Natural killer cell treated with Interleukin-12 subunit alpha and Interleukin-12 subunit beta and Interleukin-15 and Interleukin-18, amount 100 ng/mL, for 72 hours (primary cell): ENCODE measurements at places on chromosomes 1 and 21. TPM values are rescaled to one million over a fixed set of nuclear protein-coding genes. Genes with fewer than 3 reads are reported as not detected.

GRCh38 chr21:34704119-34704518 is 35.3 kb downstream of the CLIC6 start:
- peak; percentile 28 for DNase-seq

DNA sequence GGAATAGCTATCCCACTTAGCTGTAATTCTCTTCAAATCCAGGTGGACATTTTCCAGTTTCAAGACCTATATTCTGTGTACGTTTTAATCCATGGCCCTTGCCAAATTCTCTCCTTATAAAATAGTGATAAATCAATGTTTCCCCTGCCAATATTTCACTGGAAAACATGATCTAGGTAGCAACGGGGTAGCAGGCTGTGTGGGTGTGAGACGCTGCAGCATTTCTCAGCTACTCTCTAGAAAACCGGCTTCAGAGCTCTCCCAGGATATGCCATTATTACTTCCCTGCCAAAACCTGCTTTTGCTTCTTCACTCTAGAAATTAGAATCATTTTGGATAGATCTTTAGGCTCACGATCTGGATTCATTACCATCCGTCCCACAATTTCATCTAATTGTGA is 82.1 kb upstream of the SIPA1L2 start:
- no peak for DNase-seq

GRCh38 chr21:15034126-15034853 is 30.5 kb downstream of the NRIP1 start:
- DNase-seq, result no peak

GRCh38 chr1:91769742-91770141 is 116.2 kb downstream of the TGFBR3 start:
- DNase-seq, result no peak

PGLYRP4 gene
- total RNA-seq, result not detected

- DNase-seq, result no peak
These were observed 15.3 kb upstream of the TNFSF4 start for GRCh38 chr1:173222149-173223030.

SMG5 gene
- 89.3 TPM for total RNA-seq

GRCh38 chr1:225652729-225653462 is at the start of gene ENAH:
Gene ENAH (minus strand): TSS chr1:225653123. CDS start chr1:225652690, 433 bp downstream.
- DNase-seq, result no peak

- DNase-seq, result no peak
These were observed 148.8 kb downstream of the SIPA1L2 start for GRCh38 chr1:232481091-232481490.

- DNase-seq, result no peak
These were observed 83.9 kb upstream of the IPO9 start for GRCh38 chr1:201745023-201745422.

DNA sequence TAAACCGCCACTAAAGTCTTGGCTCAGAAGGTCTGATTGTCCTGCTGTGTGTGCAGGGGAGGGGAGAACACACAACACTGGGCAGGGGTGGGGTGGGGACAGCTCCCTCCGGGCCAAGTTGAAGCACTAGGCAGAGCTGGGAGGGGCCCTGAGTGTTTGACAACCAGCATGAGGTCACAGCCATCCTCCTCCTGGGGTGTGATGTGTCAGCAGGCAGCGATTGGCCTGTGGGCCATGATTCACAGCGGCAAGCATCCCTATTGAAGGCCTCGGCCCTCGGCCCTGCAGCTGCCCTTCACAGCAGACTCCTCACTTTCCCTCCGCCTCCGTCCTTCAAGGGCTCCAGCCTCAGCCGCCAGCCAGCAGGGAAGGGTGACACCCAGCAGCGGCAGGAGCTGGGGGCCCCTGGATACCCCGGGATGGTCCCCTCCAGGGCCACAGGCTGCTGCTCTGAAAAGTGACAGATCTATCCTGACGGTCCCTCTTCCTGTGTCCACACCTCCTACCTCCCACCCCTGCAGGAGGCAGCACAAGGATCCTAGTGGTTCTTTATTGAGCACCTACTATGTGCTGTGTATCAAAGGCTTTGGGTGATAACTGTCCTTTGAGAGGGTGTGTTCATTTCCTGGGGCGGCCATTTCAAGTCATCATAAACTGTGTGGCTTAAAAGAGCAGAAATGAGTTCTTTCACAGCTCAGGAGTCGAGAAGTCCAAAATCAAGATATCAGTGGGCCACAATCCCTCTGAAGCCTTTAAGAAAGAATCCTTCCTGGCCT is 66.0 kb upstream of the SLC25A33 start:
- no peak for DNase-seq

- no peak for DNase-seq
These were observed 286.3 kb upstream of the C1orf105 start for GRCh38 chr1:172134087-172134731.

DNA sequence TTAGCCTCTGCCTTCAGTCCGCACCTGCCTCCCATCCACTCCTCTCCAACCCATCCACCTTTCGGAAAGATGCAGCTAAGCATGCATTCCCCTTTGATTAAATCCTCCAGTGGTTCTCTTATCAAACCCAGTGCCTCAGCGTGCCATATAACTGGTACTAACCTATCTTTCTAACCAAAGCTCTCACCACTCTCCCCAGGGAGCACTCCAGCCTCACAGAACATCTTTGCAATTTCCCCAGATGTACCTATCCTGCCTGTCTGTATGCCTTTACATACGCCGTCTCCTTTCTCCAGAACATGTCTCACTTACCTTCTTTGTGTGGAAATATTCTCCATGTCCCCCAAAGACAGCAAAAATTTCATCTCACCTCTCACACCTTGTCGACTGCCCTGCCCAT is 80.0 kb downstream of the SLC25A24 start:
- no peak for DNase-seq

A3GALT2 gene
- total RNA-seq, result not detected

DNA sequence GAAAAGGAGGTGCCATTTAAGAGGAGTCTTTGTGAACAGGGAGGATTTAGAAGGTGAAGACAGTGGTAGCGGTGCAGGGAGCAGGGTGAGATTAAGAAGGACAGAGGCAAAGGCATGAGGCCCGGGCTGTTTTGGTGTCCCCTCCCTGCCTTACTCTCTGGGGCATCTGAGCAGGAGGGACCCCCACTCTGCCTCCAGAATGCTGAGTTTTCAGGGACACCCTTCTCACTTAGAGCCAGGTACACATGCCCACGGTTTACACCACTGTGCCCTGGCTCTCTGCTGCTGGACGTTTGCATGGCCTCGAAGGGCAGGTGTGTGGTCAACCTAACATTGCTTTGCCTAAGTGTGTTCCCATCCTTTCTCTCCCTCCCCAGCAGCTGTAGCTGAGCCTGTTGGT is 20.5 kb upstream of the PARP1 start:
- no peak for DNase-seq

SPATA45 gene
- total RNA-seq, result 0.86 TPM

INTS7 gene
- total RNA-seq, result 32.9 TPM

MSH4 gene
- 0.19 TPM for total RNA-seq

- DNase-seq, result no peak
These were observed 10.2 kb downstream of the WNT4 start for GRCh38 chr1:22132517-22133235.

DNA sequence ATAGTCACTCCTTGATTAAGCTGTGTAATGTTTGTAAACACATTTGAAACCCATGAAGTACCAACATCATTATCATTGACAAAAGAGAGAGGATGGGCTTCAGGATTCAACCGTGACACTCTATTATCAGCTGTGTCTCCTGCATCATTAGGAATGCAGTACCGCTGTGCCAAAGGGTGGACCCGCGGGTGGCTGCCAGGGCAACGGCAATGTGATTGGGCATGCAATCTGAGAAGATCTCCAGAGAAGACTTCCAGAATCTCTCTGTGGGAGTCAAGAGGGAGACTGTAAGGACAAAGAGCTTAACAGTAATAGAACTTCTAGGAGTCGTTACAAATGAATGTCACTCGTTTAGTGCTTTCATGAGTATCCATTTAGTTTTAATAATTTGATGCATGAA is 97.9 kb downstream of the USH2A start:
- no peak for DNase-seq

GRCh38 chr1:222019029-222019428 is 277.1 kb upstream of the DUSP10 start:
- no peak for DNase-seq

SH3BP5L gene
- 18.3 TPM for total RNA-seq

DNA sequence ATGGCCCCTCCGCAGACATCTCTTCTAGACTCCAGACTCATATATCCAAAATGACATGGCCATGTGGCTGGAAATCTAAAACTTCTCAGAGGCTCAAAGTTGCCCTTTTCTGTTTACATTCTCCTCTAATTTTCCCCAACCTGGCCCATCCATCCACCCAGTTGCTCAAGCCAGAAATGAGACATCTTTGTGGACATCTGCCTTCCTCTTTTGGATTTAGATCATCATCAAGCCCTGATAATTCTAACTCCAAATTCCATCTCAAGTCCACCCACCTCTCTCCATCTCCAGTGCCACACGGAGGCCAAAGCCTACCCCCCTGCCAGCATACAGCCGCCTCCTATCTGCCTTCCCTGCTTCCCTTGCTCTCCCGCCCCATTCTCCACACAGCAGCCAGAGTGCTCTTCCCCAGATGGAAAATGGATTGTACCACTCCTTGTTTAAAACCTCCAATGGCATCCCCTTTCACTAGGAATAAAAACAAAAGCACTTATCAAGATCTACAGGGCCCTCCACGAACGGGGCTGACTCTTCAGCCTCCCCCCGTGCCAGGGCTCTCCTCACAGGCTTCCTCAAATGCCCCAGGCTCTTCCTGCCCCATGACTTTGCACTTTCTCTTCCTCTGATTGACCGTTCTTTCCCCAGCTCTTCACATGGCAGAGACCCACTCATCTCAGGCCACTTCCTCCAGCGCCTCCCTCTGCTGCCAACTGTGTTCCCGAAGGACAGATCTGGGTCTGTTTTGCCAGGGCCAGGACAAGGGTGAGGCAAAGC is 40.1 kb downstream of the SYT6 start:
- DNase-seq, result peak; percentile 34

DNA sequence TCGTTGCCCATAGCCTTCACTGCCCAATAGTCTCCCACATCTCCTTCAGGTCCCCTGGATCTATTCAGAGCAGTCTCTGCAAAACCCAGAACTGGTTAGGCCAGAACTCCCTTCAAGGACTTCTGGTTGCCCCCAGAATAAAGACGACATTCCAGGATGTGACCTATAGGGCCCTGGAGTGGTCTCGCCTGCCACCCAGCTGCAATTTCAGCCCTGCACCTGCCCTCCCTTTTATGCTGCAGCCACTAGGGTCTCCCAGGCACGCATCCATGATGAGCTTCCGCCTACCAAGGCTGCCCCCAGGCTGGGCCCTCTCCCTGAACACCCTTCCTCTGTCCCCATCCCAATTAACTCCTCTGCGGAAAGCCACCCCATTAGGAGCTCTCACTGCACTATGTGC is 7.2 kb upstream of the TSPEAR start:
- DNase-seq, result peak; percentile 32

GRCh38 chr1:231983588-231984193 is 357.1 kb downstream of the DISC1 start:
- DNase-seq, result no peak

PADI1 gene
- not detected for total RNA-seq

LRRC53 gene
- not detected for total RNA-seq

RGS13 gene
- total RNA-seq, result 1.1 TPM

DNA sequence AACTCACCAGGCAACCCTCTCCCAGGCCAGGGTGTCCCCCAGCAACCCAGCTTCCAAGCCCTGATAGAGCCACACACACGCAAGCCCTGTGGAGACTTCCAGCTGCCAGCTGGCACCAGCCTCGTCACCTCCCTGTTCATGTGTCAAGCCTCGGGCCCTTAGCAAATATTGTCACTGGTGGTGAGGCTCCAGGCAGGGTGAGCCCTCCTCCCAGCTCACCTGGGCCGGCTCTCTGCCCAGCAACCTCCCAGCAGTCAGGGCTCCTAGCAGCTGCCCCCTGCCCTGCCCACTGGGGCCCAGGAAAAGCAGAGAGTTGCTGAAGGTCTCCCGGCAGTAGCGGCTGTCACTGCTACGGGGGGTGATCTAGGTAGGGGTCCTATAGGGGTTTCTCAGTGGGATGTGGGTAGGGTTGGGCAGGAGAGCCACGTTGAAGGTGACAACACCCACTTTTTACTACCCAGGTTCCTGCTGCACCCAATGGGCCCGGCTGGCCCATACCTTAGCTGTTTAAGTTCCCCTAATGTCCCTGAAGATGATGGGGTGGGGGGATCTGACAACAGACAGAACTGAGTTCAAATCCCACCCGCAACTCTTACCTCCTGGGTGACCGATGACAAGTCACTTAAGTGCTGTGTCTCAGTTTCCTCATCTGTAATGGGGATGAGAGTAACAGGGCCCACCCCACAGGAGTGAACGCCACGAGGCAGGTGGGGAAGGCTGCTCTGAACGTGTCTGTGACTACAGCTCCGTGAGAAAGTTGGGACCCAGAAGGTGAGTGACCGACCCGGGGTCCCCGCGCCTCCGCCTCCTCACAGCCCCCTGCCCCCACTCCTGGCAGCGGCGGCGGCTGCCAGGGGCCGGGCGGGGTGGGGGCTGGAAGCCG is 678 bp downstream of the TTC39A start:
- DNase-seq, result no peak

DNA sequence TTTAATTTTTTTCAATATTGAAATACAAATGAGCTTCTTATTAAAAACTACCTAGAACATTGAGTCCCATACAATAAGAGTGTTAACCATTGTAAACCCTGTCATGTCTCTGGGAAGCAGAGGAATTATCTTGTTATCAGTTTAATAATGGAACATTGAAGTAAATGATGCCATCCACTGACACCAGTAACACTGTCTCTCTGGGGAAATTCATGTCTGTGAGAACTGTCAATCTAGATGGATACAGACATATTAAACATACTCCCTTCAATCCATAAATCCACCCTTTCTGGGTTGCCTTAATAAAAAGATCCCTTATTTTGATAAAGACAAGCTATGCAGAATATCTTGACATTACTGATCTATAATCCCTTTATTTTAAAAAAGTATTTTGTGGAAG is 503.2 kb downstream of the DPYD start:
- no peak for DNase-seq
